Left lung (tissue), 14 donors: ENCODE measurements at places on chromosomes 12 and 14. TPM values are rescaled to one million over a fixed set of nuclear protein-coding genes. Genes with fewer than 3 reads are reported as not detected.

Gene CNTN1
- total RNA-seq = 2.7 TPM

Gene KCNC2
- total RNA-seq = not detected

Gene MLXIP
- 48.1 TPM for total RNA-seq

Gene MFAP5
- 8.3 TPM for total RNA-seq

Gene SIX1
- not detected for total RNA-seq

Gene CCDC177
- total RNA-seq = not detected

Gene CABP1
- 0.38 TPM for total RNA-seq

Gene MSI1
- total RNA-seq = 0.60 TPM

Gene COCH
- total RNA-seq = 0.70 TPM

Gene HCAR1
- total RNA-seq = 0.55 TPM

Gene SLC25A47
- not detected for total RNA-seq

Gene APOF
- not detected for total RNA-seq

Gene ENDOU
- total RNA-seq = not detected

Gene FGF6
- total RNA-seq = not detected
